NCI-H187 (cell line): ENCODE measurements at places on chromosomes 5 and 9.

DNA sequence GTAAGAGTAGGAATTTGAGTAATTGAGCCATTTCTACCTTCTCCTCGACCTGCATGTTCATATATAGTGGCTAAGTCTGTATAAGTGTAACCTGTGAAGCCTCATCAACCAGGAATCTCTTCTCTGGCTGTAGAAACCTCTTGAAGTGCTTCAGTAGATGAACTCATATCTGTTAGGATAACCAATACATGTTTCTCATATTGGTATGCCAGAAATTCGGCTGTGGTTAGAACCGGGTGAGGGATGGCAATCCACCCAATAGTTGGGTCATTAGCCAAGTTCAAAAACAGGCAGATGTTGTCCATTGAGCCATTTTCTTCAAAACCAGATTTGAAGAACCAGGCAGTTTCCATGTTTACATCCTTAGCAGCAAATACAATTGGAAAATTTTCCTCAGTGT lies 28.9 kb upstream of the GSN start:
- DNase-seq, result no peak

DNA sequence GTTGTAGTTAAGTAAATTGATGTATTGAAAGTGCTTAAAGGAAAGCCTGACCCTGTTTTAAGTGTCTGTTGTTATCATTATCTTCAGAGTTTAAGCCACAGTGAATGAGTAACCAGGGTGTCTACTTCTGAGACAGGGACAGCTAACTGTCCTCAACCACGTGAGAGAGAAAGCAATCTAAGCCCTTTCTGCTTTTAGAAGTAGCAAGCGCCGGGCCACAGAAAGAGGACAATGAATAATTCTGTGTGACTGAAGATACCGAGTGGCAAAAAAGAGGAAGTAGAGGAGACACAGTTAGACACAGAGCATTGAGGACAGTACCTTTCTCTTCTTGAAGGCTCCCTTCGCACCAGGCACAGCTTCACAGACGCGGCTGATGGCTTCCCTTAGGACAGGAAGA lies 86.3 kb downstream of the S1PR3 start:
- DNase-seq, result no peak

DNA sequence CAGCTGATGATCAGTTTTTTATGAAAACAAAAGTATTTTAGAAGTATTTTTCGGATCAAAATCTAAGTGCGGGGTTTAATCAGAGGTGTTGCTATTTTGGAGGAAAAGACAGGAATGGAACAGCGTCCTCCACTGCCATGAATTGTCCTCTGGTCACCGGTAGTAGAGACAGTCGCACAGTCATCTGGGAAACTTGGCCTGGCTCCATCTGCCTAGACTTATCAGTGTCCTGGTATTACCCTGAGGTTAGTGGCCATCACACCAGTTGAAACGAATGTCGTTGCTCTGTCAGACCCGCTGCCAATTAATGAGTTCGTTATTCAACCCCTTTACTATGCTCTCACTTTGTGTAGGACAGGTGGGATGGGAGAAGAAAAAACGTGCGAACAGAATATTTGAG lies 8.2 kb downstream of the TLX3 start:
- DNase-seq, result no peak

GRCh38 chr9:5265939-5266338 lies 34.7 kb downstream of the INSL4 start:
- no peak for DNase-seq

DNA sequence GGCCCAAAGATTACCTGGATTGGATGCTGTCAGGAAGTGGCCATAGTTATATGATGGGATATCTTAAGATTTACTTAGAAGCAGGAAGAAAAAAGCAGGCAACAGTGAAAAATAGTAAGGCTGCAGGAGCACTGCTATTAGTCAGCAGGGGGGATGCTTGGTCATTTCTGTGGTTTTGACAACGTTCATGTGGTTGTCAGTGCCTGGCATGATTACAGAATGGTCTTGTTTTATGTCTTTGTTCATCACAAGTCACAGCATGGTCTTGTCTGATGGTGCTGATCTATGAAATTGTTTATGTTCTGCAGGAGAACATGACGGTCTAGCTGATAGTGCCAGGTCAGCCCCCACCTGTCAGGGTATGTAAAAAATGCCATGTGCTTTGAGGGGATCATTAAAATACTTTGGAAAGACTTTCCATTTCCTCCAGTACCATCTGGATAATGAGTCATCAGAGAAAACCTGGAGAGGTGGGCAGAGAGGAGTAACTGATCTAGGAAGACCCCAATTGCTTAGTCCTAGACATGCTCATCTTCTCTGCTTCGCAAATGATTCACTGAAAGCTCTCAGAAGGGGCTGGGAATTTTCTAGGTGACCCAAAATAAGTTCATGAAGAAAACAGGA lies 48.5 kb downstream of the PLGRKT start:
- DNase-seq, result no peak

GRCh38 chr5:121138495-121138907 lies 674.4 kb downstream of the PRR16 start:
- no peak for DNase-seq

DNA sequence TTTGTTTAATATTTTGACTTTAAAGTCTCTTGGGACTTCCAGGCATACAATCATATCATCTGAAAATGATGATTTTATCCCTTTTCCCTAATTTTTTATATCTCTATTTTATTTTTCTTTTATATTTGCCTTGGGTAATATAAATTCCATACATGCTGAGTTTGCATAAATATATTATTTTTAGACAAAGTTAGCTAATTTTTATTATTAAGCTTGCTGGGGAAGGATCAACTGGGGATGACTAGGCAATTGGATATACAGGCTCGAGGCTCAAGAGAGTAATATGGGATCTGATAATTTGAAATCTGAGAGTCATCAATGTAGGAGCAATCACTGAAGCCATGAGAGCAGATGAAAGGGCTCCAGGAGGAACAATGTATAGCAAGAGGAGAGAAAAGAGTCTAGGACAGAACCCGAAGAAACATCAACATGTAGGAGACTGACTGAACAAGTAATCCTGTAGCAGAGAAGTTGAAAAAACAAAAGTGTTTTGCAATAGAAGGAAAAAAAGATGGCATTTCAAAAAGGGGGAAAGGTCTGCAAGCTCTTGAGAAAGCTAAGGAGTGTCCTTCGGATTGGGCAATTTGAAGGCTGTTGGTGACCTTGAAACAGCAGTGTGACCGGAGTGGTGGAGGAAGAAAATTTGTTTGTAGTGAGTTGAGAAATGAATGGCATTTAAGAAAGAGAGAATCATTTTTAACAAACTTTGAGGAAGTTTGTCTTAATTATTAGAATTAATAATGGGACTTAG lies 17.0 kb upstream of the RHOBTB3 start:
- no peak for DNase-seq
